Amygdala (tissue), 56 donors: ENCODE measurements at places on chromosomes 13 and 19.

- DNase-seq: peak; percentile 46
These were observed 43.4 kb downstream of the DHRS12 start for GRCh38 chr13:51760592-51760991.

- no peak for DNase-seq
These were observed 1.9 kb downstream of the ICAM5 start for GRCh38 chr19:10291554-10292205.

DNA sequence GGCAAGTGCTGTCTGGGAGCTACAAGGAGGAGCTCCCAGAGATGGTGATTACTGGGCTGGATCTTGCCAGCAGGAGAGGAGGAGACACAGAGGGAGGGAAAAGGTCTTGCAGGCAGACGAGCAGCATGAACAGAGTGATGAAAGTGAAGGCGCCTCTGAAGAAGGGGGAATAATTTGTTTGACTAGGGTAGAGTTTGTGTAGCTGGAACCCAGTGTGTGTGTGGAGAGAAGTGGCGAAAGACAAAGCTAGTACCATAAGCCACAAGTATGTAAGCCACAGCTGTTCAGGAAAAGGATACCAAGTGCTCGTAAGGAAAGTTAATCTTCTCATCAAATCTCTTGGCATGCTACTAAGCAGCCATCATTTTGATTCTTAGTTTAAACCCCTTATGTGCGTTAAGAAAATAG is 5.4 kb downstream of the FLT1 start:
- DNase-seq: no peak

DNA sequence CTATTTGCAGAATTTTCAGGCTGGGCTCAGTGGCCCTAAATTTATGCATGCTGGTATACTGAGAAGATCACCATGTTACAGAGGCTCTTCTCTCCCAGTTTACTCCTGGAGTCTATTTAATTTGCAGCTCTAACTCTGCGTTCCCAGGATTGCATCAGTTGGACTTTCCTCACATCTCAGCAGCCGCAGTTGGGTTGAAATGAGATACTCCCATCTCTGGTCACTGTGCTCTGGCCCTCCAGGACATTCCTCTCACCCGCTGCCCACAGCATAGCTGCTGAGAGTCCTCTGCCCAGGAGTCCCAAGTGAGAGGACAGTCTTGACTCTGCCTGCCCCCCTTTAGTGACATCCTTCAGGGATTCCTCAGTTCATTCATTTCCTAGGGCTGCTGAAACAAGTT is 150.9 kb downstream of the LACC1 start:
- DNase-seq: no peak

GRCh38 chr13:113142876-113143275 is 15.6 kb upstream of the PROZ start:
- no peak for DNase-seq

- DNase-seq: no peak
These were observed 469 bp downstream of the COX6B2 start for GRCh38 chr19:55353803-55354697.

- no peak for DNase-seq
These were observed 121.9 kb upstream of the MLNR start for GRCh38 chr13:49098198-49098597.

- no peak for DNase-seq
These were observed 151.6 kb downstream of the GPC6 start for GRCh38 chr13:93378184-93378583.

- DNase-seq: no peak
These were observed 46.6 kb upstream of the SLC15A1 start for GRCh38 chr13:98798849-98799645.

GRCh38 chr13:43289470-43290255 is 266.3 kb downstream of the DNAJC15 start:
- no peak for DNase-seq

GRCh38 chr19:23917856-23918255 is 3.2 kb downstream of the ZNF726 start:
- DNase-seq: no peak

GRCh38 chr13:94112227-94112626 is 367.3 kb downstream of the DCT start:
- DNase-seq: no peak

DNA sequence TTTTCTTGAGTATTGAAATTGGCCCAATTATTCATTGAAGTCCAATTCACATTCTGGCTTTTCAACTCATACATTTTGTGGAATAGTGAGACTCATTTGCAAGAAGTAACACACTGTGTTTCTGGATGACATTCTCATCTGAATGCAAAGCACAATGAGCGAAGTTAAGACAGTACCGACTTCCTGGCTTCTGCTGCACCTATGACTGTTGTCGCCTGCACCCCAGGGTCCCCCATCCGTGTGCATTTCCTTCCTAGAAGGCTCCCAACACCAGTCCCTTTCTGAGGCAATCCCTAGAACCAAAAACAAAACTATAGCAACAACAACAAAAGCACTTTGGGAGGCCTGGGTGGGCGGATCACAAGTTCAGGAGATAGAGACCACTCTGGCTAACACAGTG is 183.3 kb downstream of the SHISA2 start:
- no peak for DNase-seq

DNA sequence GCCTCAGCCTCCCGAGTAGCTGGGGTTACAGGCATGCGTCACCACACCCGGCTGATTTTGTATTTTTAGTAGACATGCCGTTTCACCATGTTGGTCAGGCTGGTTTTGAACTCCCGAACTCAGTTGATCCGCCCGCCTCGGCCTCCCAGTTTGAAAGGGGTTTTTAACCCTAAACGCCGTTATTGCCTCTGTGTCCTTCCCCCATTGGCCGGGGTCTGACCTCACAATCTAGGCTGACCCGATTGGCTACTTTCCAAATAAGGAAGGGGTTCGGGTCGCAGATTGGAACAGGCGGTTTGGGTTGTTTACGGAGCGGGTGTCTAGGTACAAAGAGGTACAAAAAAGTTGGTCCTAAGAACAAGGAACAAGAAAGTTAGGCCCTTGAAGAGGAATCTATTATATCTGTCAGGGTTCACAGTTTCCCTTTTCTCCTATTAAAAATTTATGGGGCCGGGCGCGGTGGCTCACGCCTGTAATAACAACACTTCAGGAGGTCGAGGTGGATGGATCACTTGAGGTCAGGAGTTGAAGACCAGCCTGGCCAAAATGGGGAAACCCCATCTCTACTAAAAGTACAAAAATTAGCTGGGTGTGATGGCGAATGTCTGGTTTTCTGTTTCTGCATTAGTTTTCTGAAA is 1.0 kb downstream of the ZNF253 start:
- no peak for DNase-seq

- no peak for DNase-seq
These were observed 3.2 kb downstream of the NFIC start for GRCh38 chr19:3369337-3370213.

DNA sequence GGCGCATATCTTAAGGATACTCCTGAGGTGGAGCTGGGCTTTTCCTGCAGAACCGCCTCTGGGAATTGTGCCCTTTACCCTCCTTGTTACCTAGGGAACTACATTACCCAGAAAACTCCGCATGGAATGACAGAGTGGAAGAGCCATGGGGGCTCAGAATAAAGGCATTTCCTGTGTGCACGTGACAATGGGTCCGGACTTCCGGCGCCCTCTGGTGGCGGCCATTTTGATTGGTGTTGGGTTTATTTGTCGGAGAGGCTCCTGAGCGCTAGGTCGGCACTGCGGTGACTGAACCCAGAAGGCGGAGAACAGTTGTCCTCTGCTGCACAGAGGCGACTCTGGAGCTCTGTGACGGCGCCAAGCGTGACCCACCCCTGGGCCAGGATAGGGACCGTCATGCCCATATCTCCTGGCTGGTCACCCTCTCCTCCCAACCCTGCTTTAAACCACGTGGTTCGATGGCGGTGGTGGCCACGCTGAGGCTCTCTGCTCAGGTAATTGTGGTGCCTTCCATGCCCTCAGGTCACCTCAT is at the start of gene ZNF587B:
Gene ZNF587B (plus strand): TSS at position 229 of the 532 bp plus-strand sequence. CDS start 230 bp downstream, at position 459.
- peak; percentile 47 for DNase-seq
